ENCODE measurements at places on chromosomes 2 and 18. TPM values are rescaled to one million over a fixed set of nuclear protein-coding genes. Genes with fewer than 3 reads are reported as not detected.

NBAS gene
- 64.4 TPM for total RNA-seq

BCL2 gene
- total RNA-seq, result 7.7 TPM

CD8B2 gene
- total RNA-seq, result not detected

SFT2D3 gene
- 3.1 TPM for total RNA-seq

HOXD9 gene
- not detected for total RNA-seq

VWA3B gene
- not detected for total RNA-seq

KIF1A gene
- total RNA-seq, result 1.6 TPM

KLF7 gene
- total RNA-seq, result 22.2 TPM

ANKRD30B gene
- total RNA-seq, result not detected

SGO2 gene
- 0.87 TPM for total RNA-seq

HAAO gene
- total RNA-seq, result 1.9 TPM

VAMP8 gene
- 17.1 TPM for total RNA-seq

GBX2 gene
- not detected for total RNA-seq

ANKAR gene
- 8.8 TPM for total RNA-seq

CROCC2 gene
- not detected for total RNA-seq

SLC8A1 gene
- 1,122 TPM for total RNA-seq

IL1A gene
- total RNA-seq, result not detected

LIMS3 gene
- 2.6 TPM for total RNA-seq

IL18RAP gene
- 0.99 TPM for total RNA-seq

DBI gene
- 315 TPM for total RNA-seq

SLC9A2 gene
- 0.15 TPM for total RNA-seq

PRKCE gene
- total RNA-seq, result 14.8 TPM

KCNIP3 gene
- 5.3 TPM for total RNA-seq

UGT1A1 gene
- not detected for total RNA-seq

SIGLEC15 gene
- total RNA-seq, result 0.10 TPM

KLF11 gene
- 25.8 TPM for total RNA-seq

ZEB2 gene
- 83.2 TPM for total RNA-seq

TP53I3 gene
- total RNA-seq, result 13.3 TPM

CFC1 gene
- total RNA-seq, result not detected

MYL1 gene
- total RNA-seq, result not detected

MSH6 gene
- total RNA-seq, result 24.7 TPM

KDSR gene
- total RNA-seq, result 32.9 TPM

EFEMP1 gene
- total RNA-seq, result 50.7 TPM

KCTD1 gene
- 17.2 TPM for total RNA-seq

SERPINB8 gene
- 1.3 TPM for total RNA-seq

SLC23A3 gene
- 0.37 TPM for total RNA-seq

CCDC85A gene
- 5.5 TPM for total RNA-seq

PRKRA gene
- total RNA-seq, result 48.8 TPM

DIS3L2 gene
- 19.6 TPM for total RNA-seq

UGT1A5 gene
- total RNA-seq, result not detected

APCDD1 gene
- 24.9 TPM for total RNA-seq

KCNK3 gene
- 2.8 TPM for total RNA-seq

TNS1 gene
- total RNA-seq, result 783 TPM

SMAD4 gene
- total RNA-seq, result 94.0 TPM

MSTN gene
- total RNA-seq, result not detected

GKN2 gene
- not detected for total RNA-seq

FAHD2A gene
- 46.3 TPM for total RNA-seq

PPM1B gene
- 56.7 TPM for total RNA-seq

PPP1R1C gene
- total RNA-seq, result 25.2 TPM

SULT1C4 gene
- total RNA-seq, result 3.2 TPM

CDK15 gene
- 0.30 TPM for total RNA-seq

All from left ventricle myocardium superior (tissue), 1 donor.